Stimulated activated CD8-positive, alpha-beta memory T cell treated with anti-CD3 and anti-CD28 coated beads, Interleukin-4, amount 100 ng/mL, for 4 hours (primary cell): ENCODE measurements at places on chromosomes 12 and 14.

DNA sequence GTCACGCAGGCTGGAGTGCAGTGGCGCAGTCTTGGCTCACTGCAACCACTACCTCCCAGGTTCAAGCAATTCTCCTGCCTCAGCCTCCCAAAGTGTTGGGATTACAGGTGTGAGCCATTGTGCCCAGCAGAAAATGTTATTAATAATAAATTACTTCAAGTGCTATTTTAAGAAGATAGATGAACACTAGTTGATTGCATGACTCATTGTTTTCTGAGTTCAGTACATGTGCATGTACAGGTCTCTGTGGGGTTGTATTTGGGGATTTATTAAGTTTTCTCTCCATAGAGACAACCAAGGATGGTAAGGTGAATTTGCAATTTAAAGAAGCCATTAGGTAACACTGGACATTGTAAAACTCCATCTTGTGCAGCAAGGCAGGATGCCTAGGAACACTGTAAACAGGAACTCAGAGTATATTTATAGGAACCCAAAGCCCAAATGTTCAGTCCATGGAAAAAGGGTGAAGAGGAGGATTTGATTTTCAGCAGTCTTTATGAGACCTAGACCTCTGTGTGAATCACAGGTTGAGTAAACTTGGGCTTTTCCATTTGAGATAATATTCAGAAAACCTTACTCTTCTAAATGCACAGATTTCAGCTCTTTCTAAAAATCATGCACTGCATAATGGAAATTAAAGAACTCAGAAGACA, 49.3 kb upstream of the TMPO start:
- DNase-seq: no peak

- no peak for DNase-seq
Measured at GRCh38 chr14:20615996-20616395, 24.8 kb upstream of the RNASE12 start.

DNA sequence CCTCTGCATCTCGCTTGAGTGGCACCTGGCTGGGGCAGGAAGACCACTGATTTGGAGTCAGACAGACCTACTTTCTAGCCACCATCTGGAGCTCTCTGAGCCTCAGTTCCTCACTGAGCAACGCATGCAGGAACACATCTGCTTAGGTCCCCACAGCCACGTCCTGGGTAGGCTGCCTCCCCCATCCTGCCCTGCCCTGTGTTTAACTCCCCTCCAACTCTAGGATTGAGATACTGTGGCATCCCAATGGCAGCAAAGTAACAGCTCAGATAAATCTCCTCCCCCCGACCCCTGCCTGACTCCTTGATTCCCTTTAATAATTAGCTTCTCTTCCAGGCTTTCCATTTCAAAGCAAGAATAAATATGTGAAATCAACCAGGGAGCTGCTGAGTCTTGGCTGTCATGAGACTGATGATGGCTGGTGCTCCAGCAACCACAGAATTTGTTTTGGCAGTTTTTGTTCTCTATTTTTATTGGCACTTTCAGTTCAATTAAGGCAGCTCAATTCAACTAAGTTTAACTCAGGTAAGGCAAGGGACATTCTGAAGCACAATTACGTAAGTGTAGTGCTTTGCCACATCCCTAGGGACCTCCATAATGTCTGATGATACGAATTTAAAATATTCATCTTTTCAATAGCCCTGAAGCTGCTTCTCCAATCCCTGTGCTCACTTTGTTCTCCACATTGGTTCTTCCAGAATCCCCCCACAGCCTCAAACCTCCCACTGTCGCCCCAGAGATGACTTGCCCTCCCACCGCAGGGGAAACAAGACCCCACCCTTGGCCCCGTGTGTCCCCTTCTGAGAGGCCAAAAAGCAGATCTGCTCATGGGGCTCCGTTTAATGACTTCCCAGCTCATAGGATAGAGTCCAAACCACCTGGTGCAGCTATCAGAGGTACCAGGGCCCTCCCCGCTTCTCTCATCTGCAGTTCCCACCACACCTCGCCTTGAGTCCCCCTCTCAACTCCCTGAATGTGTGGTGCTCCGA, 58.2 kb downstream of the ESR2 start:
- DNase-seq: no peak

GRCh38 chr12:54162741-54163140, 26.0 kb downstream of the SMUG1 start:
- DNase-seq: no peak

GRCh38 chr12:75631831-75632230, 120.4 kb upstream of the KRR1 start:
- no peak for DNase-seq

DNA sequence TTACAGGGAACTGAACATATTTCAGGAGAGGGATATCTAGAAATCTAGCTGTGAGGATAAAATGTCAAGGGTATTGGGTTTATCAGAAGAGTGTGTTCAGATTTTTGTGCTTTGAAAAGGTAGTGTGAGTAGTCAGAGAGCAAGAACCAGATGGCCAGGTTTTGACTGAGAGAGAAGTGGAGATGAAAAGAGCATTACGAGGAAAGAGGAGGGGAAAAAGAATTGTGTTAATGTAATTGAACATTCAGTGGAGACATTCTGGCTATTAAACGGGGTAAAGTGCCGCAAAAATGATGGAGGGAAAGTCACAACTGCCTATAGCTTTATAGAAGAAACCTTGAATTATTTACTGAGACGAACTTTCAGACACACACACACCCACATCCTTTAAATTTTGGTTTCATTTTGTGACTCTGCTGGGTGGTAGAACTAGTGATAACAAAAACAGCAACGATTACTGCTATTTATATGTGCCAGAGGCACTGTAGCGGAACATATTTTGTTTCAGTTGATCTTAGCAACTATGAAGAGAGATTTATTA, 213.6 kb downstream of the ERC1 start:
- DNase-seq: no peak
